Panc1 (cell line): ENCODE measurements at places on chromosomes 5 and 9. TPM values are rescaled to one million over a fixed set of nuclear protein-coding genes. Genes with fewer than 3 reads are reported as not detected.

- DNase-seq = no peak
Observed at GRCh38 chr9:87294126-87294525, 203.5 kb upstream of the DAPK1 start.

GRCh38 chr5:131513780-131514179, 121.2 kb downstream of the RAPGEF6 start:
- no peak for DNase-seq

DNA sequence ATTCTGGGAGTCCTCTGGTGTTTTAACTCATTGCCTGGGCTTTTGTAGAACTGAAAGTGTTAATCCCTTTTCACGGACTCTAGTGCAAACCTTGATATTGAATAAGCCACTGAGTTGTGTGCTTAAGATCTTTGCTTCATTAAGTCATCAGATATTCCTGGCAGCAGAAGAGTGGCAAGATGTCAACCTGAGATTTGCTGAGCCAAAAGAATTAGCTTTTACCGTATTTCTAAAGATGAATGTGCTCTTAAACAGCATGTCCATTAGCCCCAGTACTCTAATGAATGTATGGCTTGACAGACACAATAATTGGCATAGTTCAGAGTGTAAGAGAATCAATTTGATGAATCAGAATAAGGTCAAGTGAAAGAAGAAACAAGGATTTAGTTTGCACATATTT, 87.2 kb upstream of the CDH6 start:
- no peak for DNase-seq

- DNase-seq = no peak
Observed at GRCh38 chr9:85859765-85860164, 81.2 kb upstream of the NAA35 start.

Gene PCDHGB7
- 6.7 TPM for total RNA-seq

Gene LCN9
- total RNA-seq = not detected

GRCh38 chr5:96288845-96289185, 144.2 kb downstream of the PCSK1 start:
- DNase-seq = no peak

GRCh38 chr5:56739990-56740389, 75.4 kb upstream of the MAP3K1 start:
- no peak for DNase-seq

DNA sequence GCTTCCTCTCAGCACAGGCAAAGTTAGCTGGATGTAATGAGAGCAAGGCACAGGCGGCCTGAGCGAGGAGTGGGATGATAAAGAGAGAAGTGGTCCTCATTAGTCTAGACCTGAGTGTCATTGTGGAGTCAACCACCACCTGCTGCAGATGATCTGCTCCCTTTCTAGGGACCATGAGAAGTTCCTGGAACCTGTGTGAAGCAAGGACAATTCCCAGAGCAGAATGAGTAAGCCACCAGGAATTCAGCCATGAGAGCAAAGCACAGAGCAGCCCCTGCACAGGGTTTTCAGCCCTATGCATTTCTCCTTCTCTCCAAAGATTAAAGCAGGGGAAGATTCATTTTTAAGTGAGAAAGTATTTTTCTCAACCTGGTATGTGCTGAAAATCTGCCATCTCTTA, 146.8 kb upstream of the SPEF2 start:
- no peak for DNase-seq

DNA sequence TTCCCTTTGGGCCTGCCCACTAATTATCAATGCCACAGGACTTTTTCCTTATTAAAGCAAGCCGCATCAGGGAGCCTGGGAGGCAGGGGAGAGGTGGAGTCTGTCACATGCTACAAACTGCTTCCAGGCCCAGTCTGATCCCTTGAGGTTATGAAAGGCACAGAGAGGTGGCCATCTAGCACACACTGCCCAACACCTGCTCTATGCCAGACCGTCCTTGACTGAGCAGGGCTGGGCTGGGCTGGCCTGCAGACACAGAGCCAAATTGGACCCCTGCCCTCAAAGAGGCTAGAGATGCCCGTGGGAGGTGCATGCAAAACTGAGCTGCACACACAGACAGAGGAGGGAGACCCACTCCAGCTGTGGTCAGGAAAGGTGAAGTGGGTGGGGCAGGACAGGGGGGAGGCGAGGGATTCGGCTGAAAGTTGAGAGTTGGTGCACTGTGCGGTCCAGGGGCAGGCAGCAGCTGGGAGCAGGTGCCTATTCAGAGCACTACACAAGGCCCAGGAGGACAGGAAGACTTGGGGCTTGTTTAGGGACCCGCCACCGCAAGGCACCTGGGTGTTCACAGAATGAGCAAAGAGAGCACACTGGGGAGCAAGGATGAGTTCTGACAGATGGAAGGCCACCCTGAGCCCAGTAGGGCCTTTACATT, 36.4 kb upstream of the TCF7 start:
- DNase-seq = no peak
